ENCODE measurements at places on chromosomes 16 and 17.
A peak's percentile ranks its signal among the peaks of the same experiment; 100 is the strongest.

GRCh38 chr17:28327031-28327607 is 8.1 kb downstream of the TMEM97 start:
- no peak for DNase-seq

- peak; percentile 42 for DNase-seq
Measured at GRCh38 chr17:75641343-75641742, 8.1 kb downstream of the SMIM5 start.

DNA sequence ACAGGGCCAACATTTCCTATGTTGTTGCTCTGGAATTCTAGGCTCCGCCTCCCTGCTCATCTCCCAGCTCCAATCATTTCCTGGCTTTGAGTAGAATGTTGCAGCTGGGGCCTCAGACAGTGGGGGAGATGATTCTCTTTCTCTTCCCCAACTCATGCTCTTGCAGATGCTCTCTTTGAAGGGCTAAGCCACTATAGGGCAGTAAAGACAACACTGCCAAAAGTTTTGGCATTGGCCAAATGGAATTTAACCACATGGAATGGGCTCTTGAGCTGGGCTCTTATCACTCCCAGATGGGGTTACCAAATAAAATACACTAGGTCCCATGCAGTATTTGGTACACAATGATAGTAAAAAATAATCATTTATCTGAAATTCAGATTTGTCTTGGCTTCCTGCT is 19.6 kb upstream of the EFCAB13 start:
- no peak for DNase-seq

DNA sequence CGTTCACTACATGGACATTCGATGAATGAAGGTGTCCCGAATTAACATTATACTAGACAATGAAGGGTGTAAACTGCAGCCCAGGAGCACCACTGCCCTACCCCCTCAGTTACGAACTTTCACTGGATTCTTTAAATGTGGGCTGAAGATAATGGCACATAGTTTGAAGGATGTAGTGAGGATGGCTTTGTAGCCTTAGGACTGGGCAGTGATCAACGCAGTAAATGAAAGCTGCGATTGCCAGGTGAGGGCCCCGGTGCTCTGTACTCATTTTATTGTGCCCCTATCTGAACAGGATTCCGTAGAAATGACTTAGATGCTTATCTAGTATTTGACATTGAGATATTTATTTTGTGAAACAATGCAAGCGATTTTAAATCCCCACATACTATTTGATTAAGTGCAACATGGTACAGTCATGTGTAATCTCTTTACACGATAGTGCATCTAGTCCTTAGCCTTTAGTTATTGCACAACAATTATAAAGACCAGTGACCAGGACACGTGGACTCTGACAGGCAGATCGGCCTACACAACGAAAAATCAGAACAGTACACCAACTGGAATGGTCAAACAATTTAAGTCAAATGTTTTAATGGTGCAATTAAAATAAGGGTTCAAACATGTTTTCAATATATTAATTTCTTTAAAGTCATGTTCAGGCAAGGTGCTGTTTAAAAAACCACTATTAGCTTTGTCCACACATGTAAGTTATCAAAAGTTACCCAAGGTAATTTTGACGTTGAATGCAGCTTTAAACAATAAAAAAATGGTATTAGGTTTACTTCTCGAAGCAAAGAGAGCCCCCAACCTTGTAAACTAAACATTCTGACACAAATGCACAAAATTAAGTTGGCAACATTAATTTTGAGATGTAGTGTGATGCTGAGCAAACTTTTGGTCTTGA is 17.4 kb upstream of the ERN1 start:
- DNase-seq: no peak

DNA sequence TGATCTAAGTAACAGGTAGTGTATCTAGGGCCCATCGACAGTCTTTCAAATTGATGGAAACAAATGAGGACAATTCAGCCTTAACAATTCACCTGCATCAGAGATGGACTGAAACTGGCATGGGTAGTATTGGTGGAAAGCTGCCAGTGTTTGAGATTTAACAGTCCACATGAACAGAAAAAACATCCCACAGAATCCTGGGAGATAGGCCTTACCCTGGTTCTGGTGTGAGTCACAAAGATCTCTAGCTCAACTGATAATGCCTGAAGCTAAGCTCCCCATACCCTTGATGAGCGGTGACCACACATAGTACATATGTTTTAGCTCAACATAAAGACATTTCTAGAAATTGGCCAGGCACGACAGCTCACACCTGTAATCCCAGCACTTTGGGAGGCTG is 21.9 kb downstream of the CRK start:
- no peak for DNase-seq

- peak; percentile 18 for DNase-seq
Measured at GRCh38 chr17:4229627-4230541, 33.9 kb downstream of the ANKFY1 start.

DNA sequence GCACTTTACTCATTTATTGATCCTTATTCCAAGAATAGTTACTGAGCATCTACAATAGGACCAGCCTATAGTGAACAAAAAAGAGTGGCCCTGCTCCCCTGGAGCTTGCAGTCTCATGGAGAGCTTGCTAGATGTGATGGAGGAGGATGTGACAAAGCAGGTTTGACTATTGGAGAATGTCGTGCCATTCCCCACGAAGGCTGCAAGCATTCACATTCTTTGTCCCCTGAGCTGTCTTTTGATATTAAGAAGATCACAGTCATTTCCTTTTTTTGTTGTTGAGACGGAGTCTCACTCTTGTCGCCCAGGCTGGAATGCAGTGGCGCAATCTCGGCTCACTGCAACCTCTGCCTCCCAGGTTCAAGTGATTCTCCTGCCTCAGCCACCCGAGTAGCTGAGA is 115.0 kb upstream of the ADAMTS18 start:
- no peak for DNase-seq

DNA sequence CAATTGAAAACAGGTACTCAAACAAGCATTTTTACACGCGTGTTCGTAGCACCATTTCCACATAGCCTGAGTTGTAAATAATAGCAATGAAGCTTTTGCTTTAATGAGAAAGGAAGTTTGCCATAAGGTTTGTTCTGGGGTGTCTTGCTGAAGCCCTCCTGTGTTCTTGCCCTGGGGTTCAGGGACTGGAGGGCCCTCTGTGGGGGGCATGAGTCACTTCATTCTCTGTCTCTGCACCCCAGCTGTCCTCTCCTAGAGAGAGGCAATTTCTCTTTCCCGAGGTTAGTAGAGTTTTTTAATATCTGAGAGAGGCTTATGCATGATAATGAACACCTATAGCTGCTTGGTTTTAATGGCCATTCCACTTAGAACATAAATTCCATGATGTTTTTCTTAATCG is 9.6 kb downstream of the AFMID start:
- DNase-seq: no peak

DNA sequence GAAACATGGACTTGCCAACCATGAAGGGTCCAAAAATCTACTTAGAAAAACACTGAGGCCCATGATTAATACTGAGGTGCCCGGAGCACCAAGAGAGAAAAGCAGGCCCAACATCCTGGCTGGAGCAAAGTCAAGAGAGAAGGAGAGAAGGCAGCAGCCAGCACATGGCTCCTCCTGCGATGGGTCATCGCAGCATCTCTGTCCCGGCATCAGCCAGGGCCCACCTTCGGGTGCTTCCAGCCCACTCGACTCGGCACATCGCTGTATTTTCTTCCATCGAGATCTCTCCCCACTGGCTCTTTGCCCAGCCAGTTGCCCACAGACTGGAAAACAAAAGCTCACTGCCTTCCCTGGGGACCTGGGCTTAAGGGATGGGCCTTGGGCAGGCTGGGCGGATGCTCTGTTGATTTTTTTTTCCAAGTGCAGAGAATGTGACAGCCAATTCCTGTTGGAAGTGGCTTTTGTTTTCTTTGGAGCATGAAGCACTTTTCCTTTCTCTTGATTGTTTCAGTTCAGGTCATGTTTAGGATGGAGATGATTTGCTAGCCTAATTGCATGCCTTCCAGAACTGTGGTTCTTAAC is 58.1 kb downstream of the CYB5B start:
- no peak for DNase-seq

DNA sequence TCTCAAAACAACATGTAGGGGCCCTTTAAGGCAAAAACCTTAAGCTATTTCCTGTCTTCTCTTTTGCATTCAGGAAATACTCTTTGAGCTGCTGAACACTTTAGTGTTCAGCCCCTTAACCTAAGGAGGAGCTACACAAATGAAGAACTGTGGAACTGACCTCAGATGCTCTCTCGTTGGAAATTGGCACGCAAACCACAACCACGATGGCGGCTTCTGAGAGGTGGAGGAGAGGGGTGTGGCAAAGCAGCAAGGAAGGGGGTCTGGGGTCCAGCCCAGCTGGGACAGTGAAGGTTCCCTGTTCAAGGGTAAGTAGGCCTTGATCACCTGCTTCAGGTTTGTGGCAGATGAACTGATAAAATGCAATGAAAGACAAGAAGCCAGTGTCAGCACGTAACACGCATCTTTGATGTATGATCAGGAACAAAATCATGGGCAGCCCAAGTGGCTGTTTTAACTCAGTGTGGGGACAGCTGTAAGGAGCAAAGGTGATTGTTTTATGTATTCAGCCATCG is 291.6 kb upstream of the TNRC6C start:
- no peak for DNase-seq

- DNase-seq: no peak
Measured at GRCh38 chr16:23423496-23424049, 29.4 kb downstream of the COG7 start.

GRCh38 chr16:2001456-2002355 is 7.9 kb downstream of the ZNF598 start:
- no peak for DNase-seq

GRCh38 chr17:20073055-20073979 is 64.2 kb downstream of the SPECC1 start:
- peak; percentile 36 for DNase-seq

- no peak for DNase-seq
Measured at GRCh38 chr17:56031636-56032035, 121.6 kb upstream of the ANKFN1 start.

GRCh38 chr16:84940670-84941551 is 70.4 kb downstream of the ZDHHC7 start:
- no peak for DNase-seq

DNA sequence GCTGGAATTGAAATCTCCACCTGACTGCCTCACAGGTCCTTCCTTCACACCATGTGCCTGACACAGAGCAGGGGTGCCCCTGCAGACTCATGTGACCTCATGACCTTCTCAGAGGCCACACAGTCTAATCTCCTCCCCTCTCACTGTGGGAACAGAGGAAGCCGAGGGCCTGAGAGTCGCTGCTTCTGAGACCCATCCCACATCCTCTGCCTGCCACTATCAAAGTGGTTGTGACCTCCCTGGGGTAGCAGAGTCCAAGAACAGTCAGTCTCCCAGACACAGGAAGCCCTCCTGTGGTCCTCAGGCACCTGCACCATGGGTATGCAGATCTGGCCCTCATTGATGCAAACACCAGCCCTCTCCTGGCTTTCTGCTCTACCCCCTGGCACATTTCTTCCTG is 78.5 kb downstream of the RAB11FIP4 start:
- DNase-seq: no peak

GRCh38 chr17:6695051-6695450 is 18.1 kb downstream of the SLC13A5 start:
- DNase-seq: no peak

DNA sequence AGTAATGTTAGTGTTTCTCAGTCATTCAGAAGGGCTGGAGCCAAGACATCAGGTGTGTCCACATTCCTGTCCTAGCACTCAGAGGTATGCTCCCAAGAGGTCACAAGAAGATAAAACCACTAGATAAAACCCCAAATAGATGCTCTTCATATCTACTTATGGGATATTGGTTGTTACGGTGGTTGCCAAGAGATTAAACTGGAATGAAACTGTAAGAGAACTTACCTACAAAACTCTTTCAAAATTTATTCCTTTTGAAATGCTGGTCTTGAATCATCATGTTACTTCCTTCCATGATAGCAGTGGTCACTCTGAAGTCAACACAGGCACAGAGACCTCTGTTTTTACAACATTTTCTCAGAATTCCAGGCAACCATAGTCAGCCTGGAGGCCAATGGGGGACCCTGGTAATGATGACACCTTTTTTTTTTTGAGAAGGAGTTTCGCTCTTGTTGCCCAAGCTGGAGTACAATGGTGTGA is 122.4 kb upstream of the WSCD1 start:
- no peak for DNase-seq

DNA sequence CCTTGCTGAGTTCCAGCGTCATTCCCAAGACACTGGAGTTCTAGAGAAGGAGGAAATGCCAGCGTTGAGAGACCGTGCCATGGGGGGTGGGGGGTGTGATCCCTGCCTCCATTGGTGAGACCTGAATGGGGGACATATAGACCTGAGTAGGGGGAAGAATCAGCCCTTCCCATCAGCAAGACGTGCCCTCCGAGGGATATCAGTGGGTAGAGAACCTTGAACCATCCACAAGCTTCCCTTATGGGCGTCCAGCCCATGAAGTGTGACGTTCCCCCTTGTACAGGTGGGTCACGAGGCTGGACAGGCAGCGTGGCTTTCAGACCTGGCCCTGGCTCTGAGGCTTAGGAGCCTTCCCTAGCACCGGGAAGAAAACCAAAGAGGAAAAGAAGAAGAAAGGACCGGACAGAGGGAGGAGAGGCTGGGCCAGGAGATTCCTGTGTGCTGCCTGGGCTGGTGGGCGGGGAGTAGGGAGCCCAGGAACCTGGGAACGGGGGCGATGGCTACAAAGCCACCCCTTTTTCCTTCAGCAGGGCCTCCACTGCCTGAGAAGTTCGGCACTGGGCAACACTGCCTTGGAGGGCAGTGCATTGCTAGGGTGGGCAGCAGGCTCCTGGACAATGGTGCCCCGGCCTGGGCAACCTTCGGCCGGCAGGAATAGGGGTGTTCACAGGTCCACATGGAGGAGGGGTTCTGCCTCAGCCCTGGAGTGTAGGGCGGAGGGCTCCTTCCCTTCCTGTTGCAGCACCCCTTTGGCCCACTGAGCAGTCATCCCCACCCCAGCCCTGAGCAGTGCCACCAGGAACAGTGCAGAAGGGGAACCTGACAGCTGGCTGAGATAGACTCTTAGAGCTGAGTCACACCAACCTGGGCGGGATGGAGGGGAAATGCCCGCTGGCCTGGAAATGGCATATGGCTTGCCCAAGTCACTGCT is 7.2 kb downstream of the RAB11FIP4 start:
- no peak for DNase-seq

GRCh38 chr17:7224661-7225111 is 4.9 kb downstream of the ACADVL start:
- DNase-seq: no peak

DNA sequence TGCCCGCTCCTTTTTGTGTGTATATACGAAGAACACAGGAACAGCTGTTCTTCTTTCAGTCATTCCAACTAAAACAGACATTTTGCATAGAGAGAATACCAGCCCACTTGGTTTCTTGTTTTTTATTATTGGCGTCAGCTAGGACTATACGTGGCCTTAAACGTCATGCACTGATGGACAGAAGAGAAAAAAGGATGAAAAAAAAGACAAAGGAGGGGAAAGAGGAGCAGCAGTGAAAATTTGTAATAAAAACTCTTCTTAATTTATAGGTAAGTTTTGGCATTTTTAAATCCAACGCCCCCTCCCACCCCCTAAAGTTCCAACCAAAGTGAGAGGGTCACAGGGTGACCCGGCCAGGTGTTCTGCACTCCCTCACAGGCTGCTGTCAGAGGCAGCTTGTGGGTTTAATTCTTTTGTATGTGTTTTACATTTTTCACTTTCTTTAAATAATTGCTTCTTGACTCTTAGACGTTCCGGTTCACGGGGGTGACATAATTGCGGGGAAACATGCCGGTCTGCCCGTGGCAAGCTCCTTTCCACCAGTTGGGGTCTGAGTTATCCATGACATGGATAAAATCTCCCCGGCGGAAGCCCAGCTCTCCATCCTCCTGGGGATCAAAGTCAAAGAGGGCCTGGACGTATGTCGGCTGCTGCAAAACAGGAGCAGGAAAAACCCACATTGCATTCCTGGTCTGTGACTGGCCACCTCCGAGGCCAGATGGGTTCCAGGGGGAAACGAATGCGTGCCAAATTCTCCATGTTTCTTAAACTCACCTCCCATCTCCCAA is 30.9 kb upstream of the SLC25A19 start:
- DNase-seq: no peak
